Natural killer cell treated with Interleukin-12 subunit alpha and Interleukin-12 subunit beta and Interleukin-15 and Interleukin-18, amount 100 ng/mL, for 72 hours (primary cell): ENCODE measurements at places on chromosomes 3 and 15. TPM values are rescaled to one million over a fixed set of nuclear protein-coding genes. Genes with fewer than 3 reads are reported as not detected.

FAM107A gene
- not detected for total RNA-seq

SLC51B gene
- not detected for total RNA-seq

DNAH12 gene
- total RNA-seq = 0.33 TPM

SLC4A7 gene
- total RNA-seq = 106 TPM

ZIC4 gene
- total RNA-seq = not detected

WDR72 gene
- not detected for total RNA-seq

FBXO40 gene
- total RNA-seq = not detected
